Ureter (tissue), 1 donor: ENCODE measurements at places on chromosomes 6 and 20. TPM values are rescaled to one million over a fixed set of nuclear protein-coding genes. Genes with fewer than 3 reads are reported as not detected.

Gene PDYN
- not detected for total RNA-seq

Gene DNAAF9
- 36.1 TPM for total RNA-seq

Gene PAK5
- 0.13 TPM for total RNA-seq

Gene ACSS1
- total RNA-seq, result 33.7 TPM

Gene RAET1G
- 5.2 TPM for total RNA-seq

GRCh38 chr6:149683256-149683859 is 34.5 kb downstream of the LATS1 start:
- no peak for DNase-seq

- DNase-seq, result no peak
Measured at GRCh38 chr20:32113591-32114260, 4.2 kb downstream of the TM9SF4 start.

DNA sequence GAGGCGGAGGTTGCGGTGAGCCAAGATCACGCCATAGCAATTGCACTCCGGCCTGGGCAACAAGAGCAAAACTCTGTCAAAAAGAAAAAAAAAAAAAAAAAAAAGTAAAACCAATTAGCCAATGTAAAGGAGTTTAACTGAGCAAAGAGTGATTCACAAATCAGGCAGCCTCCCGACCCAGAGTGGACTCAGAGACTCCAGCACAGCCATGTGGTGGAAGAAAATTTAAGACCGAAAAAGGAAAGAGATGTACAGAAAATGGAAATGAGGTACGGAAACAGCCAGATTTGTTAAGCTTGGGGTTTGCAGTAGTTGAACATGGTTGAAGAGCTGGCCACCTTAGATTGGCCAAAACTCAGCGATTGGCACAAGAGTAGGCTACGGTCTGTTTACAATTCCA is 51.4 kb downstream of the ERMARD start:
- no peak for DNase-seq

- no peak for DNase-seq
Measured at GRCh38 chr20:64056889-64057627, 5.9 kb upstream of the TCEA2 start.

DNA sequence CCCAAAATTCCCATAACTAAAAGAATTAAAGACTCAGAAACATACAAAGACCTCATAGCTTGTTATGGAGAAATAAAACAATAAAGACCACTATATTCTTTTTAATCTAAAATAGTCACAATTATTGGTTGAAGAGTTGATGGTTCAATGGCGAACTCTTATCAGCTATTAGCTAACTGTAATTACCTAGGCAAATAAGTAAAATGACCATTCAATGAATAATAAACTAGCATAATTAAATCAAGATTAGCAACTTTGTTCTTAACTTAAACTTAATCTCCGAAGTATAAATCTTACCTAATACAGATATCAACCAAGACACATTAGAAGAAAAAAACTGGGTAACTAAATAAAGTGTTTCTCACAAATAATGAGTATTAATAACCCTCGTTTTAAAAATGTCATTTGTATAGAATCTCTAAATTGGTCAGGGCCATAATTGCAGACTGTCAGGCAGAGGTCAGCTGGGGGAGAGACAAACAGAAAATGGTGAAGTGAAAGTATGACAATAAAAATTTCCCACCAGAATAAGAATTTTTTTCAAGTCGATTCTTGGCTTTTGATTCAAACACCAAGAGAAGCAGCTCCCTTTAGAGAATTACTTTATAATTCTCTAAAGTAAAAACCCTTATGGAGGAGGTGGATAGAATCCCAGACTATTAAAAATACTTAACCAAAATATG is 1.7 kb downstream of the FKBP5 start:
- no peak for DNase-seq

GRCh38 chr20:32040142-32040953 is 11.7 kb upstream of the HCK start:
- peak; percentile 58 for DNase-seq
